ENCODE measurements at places on chromosomes 1 and 21.

- no peak for DNase-seq
Measured at GRCh38 chr1:244406337-244406736, 45.4 kb downstream of the ADSS2 start.

GRCh38 chr1:230204842-230205241 lies 137.8 kb downstream of the GALNT2 start:
- peak; percentile 38 for DNase-seq

GRCh38 chr1:41518471-41518870 lies 34.0 kb upstream of the EDN2 start:
- DNase-seq: no peak

DNA sequence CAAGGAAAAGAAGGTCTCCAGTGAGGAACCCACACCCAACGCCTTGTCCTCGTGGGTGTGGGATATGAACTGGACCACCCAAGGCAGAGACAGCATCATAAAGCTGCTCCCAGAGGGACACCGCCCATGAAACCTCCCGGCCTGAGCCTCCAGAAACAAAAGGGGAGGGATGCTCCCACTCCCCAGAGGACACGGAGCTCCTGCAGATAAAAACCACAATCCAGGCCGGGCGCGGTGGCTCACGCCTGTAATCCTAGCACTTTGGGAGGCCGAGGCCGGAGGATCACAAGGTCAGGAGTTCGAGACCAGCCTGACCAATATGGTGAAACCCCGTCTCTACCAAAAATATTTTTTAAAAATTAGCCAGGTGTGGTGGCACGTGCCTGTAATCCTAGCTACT lies 66.4 kb downstream of the CHD5 start:
- DNase-seq: no peak

- peak; percentile 9 for DNase-seq
Measured at GRCh38 chr1:56469640-56470371, 109.6 kb downstream of the PLPP3 start.

DNA sequence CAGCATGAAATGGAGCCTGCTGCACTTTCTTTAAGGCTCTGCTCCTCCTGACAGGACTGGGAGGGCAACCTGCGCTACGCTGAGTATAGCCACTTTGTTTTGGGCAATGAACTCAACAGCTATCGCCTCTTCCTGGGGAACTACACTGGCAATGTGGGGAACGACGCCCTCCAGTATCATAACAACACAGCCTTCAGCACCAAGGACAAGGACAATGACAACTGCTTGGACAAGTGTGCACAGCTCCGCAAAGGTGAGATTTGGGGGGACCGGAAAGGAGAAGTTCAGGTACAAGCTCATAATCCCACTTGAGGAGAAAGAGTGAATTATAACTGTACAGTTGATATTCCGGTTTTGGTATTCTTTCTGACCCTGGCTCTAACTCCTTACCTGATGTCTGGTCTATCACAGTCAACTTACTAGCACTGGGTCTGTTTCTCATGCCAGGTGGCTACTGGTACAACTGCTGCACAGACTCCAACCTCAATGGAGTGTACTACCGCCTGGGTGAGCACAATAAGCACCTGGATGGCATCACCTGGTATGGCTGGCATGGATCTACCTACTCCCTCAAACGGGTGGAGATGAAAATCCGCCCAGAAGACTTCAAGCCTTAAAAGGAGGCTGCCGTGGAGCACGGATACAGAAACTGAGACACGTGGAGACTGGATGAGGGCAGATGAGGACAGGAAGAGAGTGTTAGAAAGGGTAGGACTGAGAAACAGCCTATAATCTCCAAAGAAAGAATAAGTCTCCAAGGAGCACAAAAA lies 5.4 kb downstream of the ANGPTL7 start:
- no peak for DNase-seq

DNA sequence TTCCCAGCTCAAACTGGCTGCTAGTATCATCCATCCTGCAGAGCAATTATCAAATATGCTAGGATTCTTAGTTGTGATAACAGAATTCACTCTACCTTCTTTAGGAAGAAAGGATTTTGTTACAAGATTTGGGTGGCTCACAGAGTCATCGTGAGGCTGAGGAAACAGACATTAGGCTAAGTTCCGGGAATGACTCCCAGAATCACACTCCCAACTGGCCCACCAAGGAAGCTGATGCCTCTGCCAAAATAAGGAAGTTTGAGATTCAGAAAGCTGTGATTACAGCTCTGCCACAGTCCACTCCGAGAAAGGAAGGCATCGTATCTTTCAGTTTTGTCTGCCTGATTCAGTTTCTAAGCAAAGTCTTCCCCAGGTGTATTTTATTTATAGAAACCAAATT lies 50.6 kb upstream of the LYPLAL1 start:
- DNase-seq: peak; percentile 20

DNA sequence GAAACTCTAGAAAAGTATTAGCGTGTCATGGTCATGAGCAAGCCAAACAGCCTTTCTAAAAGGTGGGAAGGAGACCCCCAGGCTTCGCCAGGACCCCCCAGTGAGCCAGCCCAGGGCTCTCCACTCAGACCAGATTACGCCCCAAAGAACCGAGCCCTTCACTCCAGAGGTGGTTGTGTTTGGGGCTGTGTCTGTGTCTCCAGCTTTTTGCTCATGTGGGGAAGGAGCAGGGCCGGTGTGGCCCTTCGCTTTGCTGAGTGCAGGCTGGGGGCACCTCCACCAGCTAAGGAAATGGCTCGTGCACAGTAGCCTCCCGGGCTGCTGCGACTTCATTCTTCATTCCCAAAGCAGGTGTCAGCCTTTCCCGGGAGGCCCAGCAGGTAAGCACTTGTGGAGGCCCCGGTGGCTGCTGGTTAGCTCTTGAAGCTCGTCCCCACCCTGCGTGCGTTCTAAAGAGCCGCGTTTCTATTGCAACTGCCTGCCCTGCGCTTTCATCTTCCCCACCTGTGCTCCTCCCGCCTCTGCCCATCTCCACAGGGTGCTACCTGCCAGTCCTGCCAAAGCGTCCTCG lies 531 bp downstream of the TSPEAR start:
- DNase-seq: no peak

DNA sequence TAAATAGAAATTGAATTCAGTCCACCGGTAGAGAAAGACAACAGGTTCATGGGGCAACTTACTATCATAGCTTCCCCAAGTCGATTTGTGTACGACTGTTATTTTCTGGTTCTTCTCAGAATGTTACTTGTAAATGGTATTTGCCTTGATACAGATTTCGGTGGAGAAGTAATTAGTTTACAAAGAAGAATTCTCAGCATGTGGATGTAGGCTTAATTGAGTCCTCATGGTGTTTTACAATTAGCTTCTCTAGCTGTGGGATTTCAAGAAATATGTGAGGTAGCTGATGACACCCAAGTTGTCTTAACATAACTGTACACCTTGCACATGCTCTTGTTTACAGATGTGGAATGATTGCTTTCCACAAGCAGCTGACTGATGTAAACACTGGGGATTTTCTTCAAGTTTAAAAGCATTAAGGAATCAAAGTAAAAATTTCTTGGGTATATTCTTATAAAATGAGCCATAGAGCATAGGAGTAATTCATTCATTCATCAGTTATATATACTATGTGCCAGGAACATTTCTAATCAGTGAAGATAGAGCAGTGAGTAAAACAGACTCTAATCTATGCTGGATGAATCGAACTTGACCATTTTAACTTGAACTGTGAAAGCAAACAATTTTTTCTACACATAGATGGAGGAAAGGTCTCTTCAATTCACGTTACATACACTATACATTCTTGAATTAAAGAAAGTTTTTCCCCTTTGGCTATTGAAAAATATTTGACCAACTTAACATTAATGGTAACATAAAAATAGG lies 1.4 kb downstream of the MACO1 start:
- DNase-seq: no peak

DNA sequence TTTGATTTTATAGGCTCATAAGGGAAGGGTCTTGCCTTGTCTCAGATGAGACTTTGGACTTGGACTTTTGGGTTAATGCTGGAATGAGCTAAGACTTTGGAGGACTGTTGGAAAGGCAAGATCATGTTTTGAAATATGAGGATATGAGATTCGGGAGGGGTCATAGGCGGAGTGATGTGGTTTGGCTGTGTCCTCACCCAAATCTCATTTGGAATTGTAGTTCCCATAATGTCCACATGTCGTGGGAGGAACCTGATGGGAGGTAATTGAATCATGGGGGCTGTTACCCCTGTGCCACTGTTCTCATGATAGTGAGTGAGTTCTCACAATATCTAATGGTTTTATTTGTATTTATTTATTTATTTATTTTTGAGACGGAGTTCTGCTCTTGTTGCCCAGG lies 6.9 kb upstream of the CSDE1 start:
- DNase-seq: no peak

DNA sequence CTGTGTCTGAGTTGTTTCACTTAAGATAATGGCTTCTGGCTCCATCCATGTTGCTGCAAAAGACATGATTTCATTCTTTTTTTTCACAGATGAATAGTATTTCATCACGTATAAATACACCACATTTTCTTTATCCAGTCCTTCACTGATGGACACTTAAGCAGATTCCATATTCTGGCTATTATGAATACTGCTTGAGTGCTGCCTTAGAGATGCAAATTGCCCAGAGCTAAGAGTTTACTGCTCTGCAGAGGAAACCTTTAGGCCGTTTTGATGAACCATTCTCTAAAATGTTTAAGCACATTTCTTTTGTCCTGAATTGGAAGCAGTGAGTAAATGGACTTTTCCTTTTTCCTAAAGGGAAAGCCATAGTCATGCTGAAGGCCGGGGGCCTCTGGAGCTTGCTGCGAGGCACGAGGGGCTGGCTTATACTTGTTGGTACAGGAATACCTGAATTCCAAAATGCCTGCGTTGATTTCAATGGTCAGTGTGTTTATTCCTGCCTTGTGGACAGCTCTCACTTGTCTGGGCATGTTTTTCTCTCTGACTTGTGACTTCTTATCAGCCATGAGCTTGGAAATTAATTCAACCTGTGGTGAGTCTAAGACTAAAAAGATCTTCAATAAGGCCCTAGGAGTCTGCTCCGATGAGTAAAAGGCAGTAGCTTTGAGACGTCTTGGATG lies 201.0 kb upstream of the MAP1LC3C start:
- DNase-seq: no peak

DNA sequence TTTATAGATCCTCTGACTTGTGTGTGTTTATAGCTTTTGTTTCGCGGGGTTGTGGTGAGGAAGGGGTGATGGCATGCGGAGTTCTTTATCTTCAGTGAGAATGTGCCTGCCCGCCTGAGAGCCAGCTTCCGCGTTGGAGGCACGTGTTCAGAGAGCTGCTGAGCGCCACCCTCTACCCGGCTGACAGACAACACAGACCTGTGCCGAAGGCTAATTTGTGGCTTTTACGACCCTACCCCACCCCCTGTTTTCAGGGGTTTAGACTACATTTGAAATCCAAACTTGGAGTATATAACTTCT lies 14.4 kb upstream of the CD101 start:
- no peak for DNase-seq

GRCh38 chr1:202687798-202688197 lies 22.5 kb downstream of the SYT2 start:
- no peak for DNase-seq
